ENCODE measurements at places on chromosomes 16 and 17.
A peak's percentile ranks its signal among the peaks of the same experiment; 100 is the strongest.

GRCh38 chr16:63301349-63301748, 1265.1 kb upstream of the CDH8 start:
- no peak for DNase-seq

DNA sequence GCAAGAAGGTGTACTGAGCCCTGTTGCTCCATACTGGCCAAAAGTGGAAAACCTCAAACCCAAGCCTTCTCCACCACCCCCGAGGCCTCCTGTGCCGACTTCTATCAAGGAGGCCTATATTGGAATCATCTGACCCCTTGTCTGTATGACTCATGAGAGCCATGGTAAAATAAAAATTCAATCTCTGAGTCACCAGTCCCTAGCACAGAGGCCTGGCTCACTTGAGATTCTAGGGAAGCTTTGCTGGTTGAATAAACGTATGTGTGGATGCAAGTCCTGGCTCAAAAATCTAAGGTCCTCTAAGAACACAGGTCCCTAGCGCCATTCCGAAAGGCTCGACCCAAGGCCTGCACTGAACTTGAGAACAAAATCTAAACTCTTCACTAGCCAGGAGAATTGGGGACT, 15.0 kb downstream of the NSMCE1 start:
- no peak for DNase-seq

- DNase-seq: peak; percentile 77
Observed at GRCh38 chr17:35046740-35047283, 16.7 kb downstream of the RFFL start.

- peak; percentile 95 for DNase-seq
Observed at GRCh38 chr16:11232852-11233726, 22.9 kb downstream of the SOCS1 start.

GRCh38 chr17:14471052-14471451, 170.2 kb downstream of the HS3ST3B1 start:
- DNase-seq: no peak

GRCh38 chr16:75479421-75479990, 15.0 kb upstream of the TMEM170A start:
- no peak for DNase-seq

- DNase-seq: no peak
Observed at GRCh38 chr17:27346228-27346899, 52.5 kb downstream of the WSB1 start.

DNA sequence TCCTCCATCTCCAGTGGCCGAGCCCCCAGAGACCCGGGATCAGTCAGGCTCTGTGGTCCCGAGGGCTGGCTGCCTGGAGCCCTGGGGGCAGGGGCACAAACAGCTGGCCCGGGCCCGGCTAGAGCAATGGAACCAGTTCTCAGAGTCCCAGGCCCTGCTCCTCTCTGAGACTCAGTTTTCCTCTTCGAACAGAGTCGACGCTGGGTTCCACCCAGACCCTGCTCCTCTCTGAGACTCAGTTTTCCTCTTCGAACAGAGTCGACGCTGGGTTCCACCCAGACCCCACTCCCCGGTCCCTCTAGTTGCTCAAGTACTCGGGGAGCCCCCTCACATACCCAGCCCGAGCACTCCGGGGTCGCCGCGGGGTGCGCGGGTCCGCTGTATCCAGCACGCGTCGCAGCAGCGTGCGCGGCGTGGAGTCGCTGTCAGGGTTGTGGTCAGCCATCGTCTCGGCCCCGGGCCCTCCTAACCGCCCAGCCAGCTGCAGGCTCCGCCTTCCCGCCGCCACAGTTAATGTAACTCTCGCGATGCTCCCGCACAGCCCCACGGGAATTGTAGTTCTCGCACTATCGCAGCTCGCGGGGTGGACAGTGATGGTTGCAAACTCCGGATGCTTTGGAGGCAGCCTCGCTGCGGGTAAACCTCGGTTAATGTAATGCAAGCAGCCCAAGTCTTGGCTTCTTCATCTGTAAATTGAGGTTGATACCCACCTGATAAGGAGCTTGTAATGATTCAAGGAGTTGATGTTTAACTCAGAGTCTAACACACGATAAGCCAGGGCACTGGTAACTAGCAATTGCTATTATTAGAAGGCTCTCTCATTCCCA, 8.5 kb upstream of the THAP11 start:
- DNase-seq: peak; percentile 96

GRCh38 chr16:13379266-13379665, 477.9 kb downstream of the SHISA9 start:
- DNase-seq: no peak

GRCh38 chr16:18832613-18833012, 31.3 kb upstream of the ARL6IP1 start:
- no peak for DNase-seq

DNA sequence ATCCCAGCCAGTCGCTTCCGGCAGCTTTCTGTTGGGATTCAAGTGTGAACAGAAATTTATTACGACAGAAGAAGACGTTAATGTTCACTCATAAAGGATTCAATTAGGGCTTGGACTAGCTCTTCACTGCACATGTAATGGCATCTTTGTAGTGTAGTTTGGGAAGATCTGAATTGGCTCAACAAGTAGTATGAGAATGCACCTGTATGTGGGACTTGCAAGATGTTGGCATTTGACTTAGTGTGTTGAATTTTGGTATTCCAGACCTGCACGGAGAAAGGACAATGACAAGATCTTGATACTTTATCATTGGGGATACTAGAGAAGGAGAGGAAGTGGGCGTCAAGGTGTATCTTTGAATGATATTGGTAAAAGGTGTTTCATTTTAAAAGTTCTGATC, 1.2 kb downstream of the PSMD11 start:
- no peak for DNase-seq

DNA sequence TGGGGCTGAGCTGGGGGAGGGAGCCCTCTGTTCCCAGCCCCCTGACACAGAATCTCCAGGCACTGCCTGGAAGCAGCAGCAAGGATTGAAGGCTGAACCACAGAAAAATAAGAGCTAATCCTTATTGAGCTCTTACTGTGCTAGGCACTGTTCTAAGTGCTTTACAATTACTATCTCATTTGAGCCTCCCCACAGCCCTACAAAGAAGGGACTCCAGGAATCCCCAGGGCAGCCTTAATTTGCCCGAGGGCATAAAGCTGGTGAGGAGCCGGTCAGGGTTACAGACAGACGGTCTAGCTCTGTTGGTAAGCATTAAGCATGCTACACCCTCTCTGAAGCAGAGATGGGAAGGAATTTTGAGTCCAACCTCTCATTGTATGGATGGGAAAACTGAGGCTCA, 7.0 kb downstream of the SAMD14 start:
- DNase-seq: no peak

DNA sequence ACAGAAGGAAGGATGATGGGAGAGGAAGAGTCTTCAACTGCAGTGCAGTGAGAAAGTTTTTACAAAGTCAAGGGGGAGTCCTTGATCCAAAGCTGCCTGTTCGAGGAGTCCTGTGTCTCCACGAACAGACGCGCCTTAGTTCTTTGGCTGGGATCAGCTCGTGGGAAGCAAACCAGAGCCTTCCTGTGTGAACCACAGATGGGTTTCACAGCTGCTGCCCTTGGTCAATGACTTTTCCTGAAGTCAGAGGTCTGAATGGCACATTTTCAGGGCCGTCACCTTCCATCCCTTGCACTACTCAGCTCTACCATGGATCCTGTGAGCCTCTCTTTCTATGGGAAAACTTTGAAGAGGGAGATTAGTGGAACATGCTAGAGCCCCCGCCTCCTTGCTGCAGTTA, 4.2 kb upstream of the SBK1 start:
- no peak for DNase-seq

GRCh38 chr16:740764-741505, at the start of gene CIAO3:
Gene CIAO3 (minus strand): TSS chr16:740997. CDS start chr16:740985, 12 bp downstream.
- DNase-seq: peak; percentile 94

GRCh38 chr16:66551788-66552285, 539 bp upstream of the CKLF start:
- no peak for DNase-seq

DNA sequence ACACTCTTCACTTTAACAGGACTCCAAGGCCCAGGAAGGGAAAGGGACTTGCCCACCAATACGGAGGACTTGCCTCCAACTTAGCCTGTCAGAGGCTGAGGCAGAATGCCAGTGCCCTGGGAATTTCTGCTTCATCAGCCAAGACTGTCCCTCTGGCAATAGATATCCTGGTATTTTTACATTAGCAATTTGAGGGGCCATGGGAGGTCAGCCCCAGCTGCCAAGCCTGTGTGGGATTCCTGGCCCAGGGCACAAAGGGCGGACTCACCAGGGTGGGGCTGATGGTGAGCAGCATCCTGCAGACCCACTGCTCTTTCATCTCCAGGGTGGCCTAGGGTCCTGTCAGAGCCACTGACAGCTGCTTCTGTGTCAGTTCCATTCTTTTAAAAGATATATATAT, 78.3 kb upstream of the CIBAR2 start:
- no peak for DNase-seq

DNA sequence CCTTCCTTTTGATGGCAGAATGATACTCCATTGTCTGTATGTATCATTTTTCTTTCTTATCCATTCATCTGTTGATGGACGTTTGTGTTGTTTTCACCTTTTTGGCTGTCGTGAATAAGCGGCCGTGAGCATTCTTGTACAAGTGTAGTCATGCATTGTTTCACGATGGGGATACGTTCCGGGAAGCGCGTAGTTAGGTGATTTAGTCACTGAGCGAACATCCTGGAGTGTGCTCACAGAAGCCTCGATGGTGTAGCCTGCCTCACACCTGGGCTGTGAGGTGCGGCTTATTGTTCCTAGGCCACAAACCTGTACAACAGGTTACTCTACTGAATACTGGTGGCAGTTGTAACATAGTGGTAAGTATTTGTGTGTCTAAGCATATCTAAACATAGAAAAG, 136.5 kb downstream of the CMIP start:
- no peak for DNase-seq

GRCh38 chr16:12704492-12705111, 99.1 kb downstream of the CPPED1 start:
- no peak for DNase-seq

DNA sequence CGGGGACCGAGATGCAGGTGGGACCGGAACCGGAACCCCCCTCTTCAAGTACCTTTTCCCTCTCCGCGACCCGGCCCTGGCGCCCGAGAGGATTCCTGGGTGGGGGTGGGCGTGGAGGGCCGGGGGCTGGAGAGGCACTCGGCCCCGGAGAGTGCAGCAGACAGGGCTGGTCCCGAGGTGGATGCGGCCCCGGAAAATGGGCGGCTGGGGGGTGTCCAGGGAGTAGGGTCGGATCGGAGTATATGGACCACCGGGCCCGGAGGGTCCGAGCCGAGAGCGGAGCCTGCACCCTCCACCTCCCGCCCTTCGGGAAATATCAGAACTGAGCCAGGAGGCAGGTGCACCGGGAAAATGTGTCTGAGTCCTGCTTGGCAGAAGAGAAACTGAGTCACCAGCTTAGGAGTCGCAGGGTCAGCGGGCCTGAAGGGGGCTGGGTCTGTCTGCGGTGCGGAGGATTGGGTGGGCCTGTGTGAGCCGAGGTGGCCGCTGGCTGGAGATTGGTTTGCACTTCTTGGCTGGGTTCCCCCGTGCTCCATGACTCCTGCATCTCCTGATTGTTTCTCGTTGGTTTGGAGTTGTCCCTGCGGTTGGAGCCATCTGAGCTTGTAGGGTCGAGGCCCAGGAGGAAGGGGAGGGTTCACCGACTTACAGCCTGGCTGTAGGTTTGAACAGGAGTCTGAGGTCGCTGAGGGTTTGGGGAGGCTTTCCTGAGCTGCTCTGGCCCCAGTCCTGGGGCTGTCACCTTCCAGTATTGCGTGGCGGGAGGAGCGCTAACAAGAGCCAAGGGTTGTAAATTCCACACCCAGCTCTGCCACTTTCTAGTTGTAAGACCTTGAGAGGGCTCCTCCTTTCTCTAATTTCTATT, 518 bp downstream of the SH2B1 start:
- peak; percentile 26 for DNase-seq

- DNase-seq: no peak
Observed at GRCh38 chr17:49859991-49860953, 12.4 kb upstream of the TAC4 start.

DNA sequence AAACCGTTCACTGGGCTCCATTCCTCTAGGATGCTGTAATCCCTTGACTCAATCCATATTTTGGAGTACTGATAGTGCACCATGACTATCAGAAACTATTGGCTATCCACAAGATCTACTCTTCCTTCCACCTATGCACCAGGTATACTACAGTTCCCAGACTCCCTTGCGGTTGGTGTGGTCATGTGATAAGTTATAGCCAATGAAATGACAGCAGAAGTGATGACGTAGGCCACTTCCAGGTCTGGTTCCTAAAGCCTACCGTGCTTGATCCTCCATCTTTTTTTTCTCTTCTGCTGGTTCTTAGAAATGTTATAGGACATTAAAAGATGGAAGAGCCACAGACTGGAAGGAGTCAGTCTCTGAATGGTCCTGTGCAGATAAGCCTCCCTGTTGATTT, 278.8 kb upstream of the C16orf82 start:
- no peak for DNase-seq

DNA sequence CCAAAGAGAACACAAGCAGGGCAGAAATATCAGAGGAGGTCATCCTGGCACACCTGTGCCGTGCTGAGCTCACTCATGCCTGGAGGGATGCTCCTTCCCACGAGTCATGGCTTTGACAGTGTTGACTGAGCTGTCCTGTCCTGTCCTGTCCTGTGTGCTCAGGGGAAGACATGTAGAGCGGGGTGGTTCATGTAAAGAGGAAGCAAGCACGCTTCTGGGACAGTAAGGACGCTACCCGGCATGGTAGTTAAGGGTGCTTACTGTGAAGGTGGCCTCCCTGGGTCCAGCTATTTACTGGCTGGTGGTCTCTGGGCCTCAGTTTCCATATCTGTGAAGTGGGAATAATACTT, 398 bp downstream of the LGALS9 start:
- DNase-seq: peak; percentile 33

DNA sequence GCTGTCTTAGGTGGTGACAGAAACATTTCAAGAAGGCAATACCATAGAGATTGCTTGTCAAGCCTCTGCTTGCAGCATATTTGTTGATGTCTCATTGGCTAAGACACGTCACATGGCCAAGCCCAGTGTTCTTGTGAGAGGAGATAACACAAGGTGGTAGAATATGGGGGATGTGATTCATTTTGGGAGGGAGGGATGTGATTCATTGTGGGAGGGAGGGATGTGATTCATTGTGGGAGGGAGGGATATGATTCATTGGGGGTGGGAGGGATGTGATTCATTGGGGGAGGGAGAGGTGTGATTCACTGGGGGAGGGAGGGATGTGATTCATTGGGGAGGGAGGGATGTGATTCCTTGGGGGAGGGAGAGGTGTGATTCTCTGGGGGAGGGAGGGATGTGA, 470.5 kb upstream of the SALL1 start:
- no peak for DNase-seq

- DNase-seq: no peak
Observed at GRCh38 chr16:15502041-15502725, 67.8 kb downstream of the BMERB1 start.

All from activated CD4-positive, alpha-beta memory T cell treated with anti-CD3 and anti-CD28 coated beads, Interleukin-2, amount 10 ng/mL, durations not matched to agents 7 days and 5 days (primary cell).